ENCODE measurements at places on chromosomes 11 and 22.

GRCh38 chr22:17984114-17984513, 40.2 kb downstream of the MICAL3 start:
- no peak for DNase-seq

GRCh38 chr11:109423466-109424190, 1.6 kb downstream of the C11orf87 start:
- DNase-seq: no peak

GRCh38 chr22:50226875-50227165, 18.0 kb downstream of the TUBGCP6 start:
- no peak for DNase-seq

DNA sequence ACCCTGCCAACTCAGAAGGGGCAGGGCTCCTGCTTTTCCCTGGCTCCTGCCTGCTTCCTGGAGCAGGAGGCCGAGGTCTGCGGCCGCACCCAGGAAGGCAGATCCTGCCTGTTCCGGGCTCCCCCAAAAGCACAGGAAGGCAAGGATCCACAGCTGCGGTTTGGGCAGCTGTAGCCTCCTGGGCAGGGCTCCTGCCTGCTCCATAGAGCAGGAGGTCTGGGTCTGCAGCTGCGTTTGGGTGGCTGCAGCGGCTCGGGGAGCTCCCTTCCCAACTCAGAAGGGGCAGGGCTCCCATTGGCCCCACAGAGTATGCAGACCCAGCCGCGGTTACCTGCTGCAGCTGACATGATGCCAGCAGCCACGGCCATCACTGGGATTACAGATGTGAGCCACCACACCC, 5.5 kb downstream of the UPK2 start:
- DNase-seq: no peak

DNA sequence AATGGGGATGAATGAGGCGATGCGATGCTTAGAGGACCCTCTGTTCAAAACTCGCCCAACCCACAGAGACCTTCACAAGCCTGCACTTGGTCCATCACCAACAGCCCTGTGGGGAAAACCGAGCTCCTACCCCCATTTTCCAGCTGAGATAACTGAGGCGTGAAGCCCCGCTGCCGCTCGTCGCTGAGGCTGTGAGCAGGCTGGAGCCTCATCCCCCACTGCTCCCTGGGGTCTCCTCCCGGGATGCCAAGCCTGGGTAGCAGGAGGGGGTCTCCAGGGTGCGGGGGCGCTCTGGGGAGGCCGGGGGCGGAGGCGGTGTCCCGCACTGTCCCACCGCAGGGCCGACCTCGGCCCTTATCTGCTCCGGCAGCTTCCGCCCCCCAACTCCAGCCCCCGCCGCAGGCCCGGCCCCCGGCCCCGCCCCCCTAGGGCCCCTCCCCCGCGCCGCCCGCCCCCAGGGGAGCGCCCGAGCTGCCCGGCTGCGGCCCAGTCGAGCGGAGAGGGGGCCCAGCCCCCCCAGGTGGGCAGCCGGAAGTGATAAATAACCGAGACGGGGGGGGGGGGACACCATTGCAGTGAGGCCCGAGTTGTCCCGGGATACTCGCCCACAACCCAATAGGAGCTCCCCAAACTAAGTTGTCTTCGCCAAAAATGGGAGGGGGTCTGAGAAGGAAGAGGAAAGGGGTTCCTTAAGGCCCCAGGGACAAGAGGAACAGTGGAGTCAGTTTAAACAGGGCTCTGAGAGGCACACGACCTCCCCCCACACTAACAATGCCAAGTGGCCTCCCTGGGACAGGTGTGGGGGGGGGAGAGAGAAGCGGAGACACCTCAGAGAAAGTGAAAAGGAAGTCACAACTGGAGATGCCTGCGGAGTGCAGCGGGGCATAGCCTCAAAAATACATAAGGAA, 8.3 kb upstream of the SLC39A13 start:
- no peak for DNase-seq

- DNase-seq: no peak
These were observed 12.4 kb upstream of the SLC39A13 start for GRCh38 chr11:47396049-47396320.

DNA sequence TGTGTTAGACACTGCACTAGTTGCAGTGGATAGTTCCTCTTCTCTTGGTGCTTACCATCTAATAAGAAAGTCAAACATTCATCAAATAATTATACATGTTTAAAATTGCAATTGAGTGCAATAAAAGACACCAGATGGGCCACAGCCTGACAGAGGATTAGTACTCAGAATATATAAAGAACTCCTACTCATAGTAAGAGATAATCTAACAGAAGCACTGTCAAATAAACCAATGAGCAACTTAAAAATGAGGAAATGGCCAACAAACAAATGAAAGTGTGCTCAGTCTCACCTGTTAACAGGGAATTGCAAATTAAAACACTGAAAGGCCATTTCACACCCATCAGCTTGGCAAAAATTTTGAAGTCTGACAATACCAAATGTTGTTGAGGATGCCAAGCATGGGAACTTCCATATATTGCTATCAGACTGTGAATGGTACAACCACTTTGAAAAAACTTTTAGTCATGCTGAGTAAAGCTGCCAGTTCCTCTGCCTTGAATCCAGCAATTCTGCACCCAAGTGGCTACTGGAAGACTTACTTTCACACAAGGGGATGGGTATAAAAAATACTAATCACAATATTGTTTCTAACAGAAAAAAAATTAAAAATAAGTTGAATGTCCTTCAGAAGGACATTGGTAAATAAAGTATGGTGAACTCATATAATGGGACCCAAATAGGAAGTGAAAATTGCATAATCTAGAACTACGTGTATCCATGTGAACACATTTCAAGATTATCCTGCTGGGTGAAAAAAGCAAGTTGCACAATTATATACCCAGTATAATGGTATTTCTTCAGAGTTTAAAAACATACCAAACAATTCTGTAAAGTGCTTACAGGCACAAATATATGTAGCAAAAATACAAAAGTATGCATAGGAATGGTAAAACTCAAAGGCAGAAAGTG, 41.4 kb upstream of the CREB3L1 start:
- DNase-seq: no peak

- no peak for DNase-seq
These were observed 34.7 kb downstream of the SNX19 start for GRCh38 chr11:130881475-130882137.

DNA sequence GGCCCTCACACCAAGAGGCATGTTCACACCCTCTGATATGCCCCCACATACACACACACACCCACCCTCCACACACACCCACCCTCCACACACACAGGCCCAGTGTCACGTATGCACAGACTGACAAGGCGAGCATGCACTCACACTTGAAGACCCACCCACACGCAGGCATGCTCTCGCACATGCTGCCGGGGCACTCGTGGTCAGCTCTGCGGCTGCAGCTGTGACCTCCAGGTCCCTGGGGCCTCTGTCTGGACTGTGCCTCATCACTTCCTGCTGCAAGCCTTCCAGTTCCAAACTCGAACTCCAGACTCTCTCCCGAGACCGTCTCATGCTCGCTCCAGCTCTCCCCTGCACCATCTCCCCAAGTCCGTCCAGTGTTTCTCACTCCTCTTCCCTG, 9.5 kb downstream of the DCHS1 start:
- peak; percentile 78 for DNase-seq

- no peak for DNase-seq
These were observed 122.2 kb downstream of the DCDC1 start for GRCh38 chr11:31247321-31247720.

DNA sequence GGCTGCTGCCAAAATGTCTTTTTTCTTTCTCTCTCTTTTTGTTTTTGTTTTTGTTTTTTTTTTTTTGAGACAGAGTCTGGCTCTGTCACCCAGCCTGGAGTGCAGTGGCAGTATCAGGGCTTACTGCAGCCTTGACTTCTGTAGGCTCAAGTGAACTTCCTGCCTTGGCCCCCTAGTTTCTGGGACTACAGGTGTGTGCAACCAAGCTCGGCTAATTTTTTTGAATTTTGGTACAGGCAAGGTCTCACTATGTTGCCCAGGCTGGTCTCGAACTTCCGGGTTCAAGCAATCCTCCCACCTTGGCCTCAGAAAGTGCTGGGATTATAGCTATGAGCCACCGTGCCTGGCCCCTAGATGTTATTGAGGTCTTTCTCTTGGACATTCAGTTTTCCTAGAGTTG, 2.2 kb upstream of the DDX10 start:
- DNase-seq: no peak

DNA sequence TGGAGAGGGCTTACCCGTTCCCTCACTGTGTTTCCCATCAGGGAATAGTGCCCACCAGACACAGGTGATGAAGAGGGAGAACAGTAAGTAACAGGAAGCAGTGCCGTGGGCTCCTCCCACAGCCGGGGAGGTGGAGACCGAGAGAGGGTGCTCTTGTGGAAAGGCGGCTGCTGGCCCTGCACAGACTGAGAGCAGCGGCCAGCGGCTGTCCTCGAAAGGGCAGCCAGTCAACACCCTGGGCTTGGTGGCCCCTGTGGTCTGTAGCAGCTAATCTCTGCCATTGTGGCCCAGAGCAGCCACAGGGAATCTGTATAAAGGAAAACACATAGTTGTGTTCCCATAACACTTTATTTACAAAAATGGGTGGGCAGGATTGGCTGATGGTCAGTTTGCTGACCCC, 121.9 kb downstream of the TBC1D22A start:
- no peak for DNase-seq

DNA sequence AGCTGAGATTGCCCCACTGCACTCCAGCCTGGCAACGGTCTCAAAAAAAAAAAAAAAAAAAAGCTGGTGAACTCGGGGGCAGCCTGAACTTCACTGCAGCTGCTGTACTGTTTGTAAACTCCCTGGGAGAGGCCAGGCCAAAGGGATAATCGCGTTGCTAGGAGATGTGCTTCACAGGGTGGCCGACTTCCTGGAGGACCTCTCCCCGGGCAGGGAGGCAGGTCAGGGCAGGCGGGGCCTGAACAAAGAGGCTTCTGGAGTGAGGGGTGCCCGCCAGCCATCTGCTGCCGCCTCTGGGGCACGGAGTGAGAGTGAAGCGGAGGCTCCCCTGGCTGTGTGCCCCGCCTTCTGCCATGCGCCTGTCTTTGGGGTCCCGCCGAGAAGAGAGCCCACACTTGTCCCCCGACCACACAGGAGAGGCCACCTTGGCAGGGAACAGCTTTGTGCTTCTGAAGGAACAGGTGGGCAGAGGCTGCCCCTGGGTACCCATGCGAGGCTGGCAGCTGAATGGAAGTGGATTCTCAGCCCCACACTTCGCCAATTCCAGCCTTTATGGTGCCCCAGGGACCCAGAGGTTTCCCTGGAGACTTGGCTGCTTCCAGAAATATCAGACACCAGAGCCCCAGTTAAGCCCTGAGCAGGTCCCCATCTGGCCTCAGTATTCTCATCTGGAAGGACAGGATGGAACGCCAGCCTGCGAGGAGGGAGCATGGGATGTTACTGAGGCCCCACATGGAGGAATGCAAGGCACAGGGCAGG, 29.6 kb downstream of the TMEM184B start:
- no peak for DNase-seq

DNA sequence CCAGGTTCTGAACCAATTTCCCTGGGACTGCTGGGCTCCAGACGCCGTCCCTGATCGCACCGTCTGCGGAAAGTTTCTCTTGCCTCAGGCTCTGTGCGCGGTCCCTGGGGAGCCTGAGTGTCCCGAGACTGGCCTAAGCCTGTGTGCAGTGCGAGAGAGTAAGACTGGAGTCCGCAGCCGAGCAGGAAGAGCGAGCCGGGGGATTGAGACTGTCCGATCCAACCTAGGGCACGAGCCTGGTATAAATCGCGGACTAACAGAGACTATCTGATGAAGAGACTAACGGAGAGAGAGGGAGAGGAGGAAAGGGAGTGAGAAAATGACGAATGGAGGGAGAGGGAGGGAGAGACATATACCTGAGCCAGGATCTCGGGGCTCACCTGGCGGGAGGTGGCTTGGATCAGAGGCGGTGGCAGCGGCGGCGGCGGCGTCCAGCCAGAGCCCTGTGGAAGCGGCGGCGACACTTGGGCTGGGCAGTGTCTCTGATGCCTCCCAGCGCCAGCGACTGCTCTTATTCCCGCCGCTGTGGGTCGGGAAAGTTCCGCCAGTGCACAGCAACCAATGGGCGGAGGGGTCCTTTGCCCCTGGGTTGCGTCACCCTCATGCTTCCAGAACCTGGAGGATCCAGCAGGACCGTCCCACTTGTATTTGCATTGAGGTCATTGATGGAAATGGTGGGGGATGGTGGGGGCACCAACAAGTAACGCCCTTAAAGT, at the start of gene CALCA:
CALCA (minus strand) TSS at position 487 of the 716 bp plus-strand sequence. CDS start 1,159 bp downstream, outside the sequence.
- no peak for DNase-seq

GRCh38 chr22:29936186-29936585, 53.2 kb downstream of the MTMR3 start:
- no peak for DNase-seq

DNA sequence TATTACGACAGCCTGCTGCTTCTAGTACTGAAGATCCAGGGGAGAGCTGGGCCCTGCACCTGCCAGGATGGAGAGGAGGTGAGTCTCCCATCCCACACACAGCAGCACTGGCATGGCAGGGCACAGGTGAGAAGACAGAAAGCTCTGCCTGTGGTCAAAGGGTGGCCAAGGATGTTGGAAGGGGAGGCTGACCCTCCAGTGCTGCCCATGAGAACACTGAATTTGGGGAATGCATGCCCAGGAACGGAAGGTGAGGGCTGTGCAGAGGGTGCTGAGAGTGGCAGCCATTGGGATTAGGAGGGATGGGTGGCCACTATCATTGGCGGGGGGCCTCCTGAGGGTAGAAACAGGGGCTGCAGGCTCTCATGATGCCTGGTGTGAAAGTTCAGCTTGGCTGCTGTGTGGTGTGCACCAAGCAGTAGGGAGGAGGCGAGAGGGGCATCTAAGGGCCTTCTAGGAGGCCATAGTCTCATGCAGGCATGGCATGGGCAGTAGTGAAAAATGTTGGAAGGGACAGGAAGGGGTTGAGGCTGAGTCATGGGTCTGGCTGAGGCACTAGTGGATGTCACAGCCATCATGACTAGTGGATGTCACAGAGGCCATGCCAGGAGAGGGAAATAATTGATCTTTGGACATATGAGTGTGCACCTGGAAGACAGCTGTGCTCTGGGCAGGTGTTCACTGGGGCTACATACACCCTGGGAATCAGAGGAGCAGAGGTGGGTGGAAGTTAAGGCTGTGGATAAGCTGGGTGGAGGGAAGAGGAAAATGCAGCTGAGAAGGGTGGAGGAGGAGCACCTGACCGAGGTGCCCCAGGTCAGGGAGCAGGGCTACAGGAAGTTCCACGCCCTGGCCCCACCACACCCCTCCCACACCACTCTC, 2.5 kb upstream of the LRRC74B start:
- DNase-seq: no peak

GRCh38 chr11:120168108-120168959, 30.4 kb upstream of the TRIM29 start:
- DNase-seq: no peak

GRCh38 chr11:114705280-114706024, 27.1 kb downstream of the NXPE2 start:
- no peak for DNase-seq

DNA sequence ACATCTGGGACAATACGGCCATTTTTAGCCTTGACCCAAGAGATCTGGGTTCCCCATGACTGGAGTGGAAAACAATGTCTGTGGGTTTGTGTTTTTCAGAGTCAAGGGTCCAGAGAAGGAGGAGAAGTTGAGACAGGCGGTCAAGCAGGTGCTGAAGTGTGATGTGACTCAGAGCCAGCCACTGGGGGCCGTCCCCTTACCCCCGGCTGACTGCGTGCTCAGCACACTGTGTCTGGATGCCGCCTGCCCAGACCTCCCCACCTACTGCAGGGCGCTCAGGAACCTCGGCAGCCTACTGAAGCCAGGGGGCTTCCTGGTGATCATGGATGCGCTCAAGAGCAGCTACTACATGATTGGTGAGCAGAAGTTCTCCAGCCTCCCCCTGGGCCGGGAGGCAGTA, 15.7 kb downstream of the NNMT start:
- DNase-seq: no peak
